NCI-H82 (cell line): ENCODE measurements at places on chromosomes 11 and 22.

DNA sequence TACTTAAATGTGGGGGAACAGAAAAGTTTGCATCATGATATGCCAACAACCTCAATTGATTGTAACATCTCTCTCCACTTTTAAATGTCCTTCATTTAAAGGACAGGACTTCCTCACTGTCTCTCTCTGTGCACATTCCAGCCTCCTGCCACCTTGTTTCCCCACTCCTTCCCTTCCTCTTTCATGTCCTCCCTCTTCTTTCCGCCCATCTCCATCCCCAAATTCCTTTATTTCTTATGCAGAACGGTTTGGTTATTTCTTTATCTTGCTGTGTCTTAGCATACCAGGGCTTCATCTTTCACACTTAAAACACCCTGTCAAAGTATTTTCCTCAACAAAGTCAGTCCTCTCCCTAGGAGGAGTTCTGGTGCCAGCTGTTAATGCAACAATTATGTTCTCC, 293.8 kb downstream of the NXPE2 start:
- DNase-seq, result no peak

- DNase-seq, result no peak
Measured at GRCh38 chr22:25941365-25941960, 199.5 kb downstream of the MYO18B start.

DNA sequence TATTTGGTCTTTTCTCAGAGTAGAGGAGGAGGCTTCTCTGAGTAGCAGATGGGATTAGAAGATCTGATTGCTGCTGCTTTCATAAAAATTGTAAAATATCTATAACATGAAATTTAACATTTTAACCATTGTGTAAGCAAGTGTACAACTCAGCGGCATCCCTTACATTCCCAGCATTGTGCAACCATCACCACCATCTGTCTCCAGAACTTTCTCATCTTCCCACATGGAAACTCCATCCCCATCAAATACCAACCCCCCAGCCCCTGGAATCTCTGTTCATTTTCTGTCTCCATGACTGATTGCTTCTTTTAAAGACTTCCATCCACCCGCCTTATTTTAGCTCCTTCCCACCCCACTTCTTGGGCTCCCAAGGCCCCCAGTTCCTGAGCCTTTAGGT, 32.3 kb downstream of the MRGPRD start:
- DNase-seq, result no peak

DNA sequence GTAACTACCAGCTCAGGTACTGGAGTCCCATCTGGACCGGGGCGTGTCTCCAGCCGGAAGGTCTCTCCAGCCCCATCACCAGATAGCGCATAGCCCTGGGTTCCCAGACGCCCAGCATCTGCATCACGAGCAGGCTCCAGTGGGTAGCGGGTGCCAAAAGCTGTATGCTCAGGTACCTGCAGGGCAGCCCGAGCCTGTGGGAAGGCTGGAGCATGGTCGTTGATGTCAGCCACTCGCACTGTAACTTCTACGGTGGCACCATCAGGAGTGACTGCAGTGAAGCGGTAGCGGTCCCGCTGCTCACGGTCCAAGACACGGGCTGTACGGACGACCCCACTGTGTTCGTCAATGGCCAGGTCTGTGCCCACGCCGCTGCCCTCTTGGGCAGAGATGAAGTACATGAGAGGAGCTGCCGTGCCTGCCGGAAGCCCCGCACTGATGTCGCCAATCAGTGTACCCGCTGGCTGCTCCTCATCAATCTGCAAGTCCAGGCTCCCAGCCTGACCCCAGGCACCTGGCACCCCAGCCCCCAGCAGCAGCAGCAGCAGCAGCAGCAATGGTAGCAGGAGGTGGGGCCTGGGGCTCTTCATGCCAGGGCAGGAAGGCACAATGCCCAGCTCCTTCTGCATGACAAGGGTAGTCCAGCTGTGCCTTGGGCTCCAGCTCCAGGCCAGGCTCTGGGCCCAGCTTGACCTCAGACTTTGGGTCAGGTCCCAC, 14.5 kb downstream of the DCHS1 start:
- DNase-seq, result no peak

DNA sequence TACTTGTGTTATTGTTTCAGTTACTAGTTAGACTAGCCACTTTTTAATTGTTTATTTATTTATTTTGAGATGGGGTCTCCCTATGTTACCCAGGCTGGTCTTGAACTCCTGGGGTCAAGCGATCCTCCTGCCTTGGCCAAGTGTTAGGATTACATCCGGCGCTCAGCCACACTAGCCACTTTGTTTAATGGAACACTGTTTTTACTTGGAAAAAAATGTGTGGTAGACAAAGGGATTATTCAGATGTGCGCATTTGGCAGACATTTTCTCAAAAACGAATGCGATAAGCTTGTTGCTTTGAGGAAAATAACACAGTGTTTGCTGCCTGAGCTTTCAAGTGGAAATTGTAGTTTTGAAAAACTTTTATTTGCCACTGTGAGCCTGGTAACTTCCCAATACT, 51.0 kb downstream of the CTNND1 start:
- DNase-seq, result no peak

GRCh38 chr11:63012839-63013238, 2.8 kb downstream of the SLC22A8 start:
- no peak for DNase-seq

DNA sequence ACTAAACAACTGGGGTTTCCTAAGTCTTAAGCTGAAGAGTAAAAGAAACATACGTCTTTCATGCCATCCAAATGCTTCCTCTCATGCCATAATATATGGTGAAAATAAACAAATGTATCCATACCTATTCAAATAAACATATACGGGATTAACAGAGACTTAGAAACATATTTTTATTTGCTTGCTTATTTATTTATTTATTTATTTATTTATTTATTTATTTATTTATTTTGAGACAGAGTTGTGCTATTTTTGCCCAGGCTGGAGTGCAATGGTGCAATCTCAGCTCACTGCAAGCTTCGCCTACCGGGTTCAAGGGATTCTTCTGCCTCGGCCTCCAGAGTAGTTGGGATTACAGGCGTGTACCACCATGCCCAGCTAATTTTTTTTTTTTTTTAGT, 291.6 kb upstream of the CNTN5 start:
- DNase-seq, result no peak

DNA sequence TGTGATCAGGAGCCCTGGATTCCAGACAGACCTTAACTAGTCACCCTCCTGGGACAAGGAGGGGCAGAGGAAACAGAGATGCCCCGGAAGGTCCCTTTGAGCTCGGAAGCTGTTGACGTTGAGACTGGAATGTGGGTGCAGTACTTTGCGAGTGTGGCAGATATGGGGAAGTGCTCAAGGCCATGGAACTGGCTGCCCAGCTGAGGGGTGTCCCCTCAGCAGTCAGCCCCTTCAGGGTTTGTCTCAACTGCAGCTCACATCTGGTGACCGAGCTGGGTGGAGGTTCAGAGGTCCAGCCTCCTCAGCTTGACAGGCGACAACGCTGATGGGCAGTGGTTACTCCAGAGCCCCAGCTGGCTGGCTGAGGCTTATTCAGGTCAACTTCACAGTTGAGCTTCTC, 150.3 kb upstream of the SNX19 start:
- DNase-seq, result no peak

GRCh38 chr22:43186272-43187170, at the start of gene TTLL12:
TSS of gene TTLL12 (minus strand) at chr22:43187134. CDS start at chr22:43187069, 65 bp downstream.
- DNase-seq, result peak; percentile 49

DNA sequence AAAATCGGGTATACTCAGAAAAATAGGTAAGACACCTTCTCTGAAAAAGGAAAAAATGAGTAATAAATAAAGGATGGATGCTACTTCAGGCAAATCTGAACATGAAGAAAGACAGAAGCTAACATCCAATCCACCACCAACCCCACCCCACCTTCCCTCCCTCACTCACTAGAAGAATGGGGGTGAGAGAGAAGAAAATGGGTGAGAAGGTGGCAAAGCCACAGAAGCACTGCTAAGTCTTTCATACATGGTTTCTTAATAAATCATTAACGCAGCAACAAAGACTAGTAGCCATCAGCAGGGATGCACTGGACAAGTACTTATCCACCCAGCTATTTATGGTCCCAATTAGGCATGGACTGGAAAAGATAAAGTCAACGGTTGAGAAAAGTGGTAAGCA, 5.9 kb downstream of the FHIP1B start:
- no peak for DNase-seq

GRCh38 chr11:34468209-34468841, 29.6 kb downstream of the CAT start:
- DNase-seq, result peak; percentile 37

GRCh38 chr11:23263466-23263865, 403.2 kb upstream of the CCDC179 start:
- no peak for DNase-seq

DNA sequence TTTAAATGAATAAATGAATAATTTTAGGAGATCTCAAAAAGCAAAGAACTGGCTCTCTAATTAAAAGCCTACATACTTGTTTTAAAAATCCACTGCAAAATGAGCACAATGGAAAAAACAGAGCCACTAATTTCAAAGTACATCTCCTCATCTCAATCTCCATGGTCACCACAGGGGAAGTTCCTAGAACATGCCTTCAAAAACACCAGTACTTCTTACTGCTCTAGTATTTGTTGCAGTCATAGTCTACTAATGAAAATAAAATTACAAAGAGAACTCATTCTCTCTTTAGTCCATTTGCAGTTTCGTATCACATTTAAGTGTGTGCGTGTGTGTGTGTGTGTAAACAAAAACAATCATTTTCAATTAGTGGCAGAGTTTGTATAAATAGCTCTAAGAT, 54.0 kb downstream of the PIK3C2A start:
- DNase-seq, result no peak
